Skeletal muscle tissue (tissue), 5 donors: ENCODE measurements at places on chromosomes 7 and 10. TPM values are rescaled to one million over a fixed set of nuclear protein-coding genes. Genes with fewer than 3 reads are reported as not detected.

CLRN3 gene
- total RNA-seq: 0.52 TPM

HBP1 gene
- 92.9 TPM for total RNA-seq

BLVRA gene
- 27.7 TPM for total RNA-seq

ZNF239 gene
- 9.4 TPM for total RNA-seq

CFAP58 gene
- under 0.01 TPM for total RNA-seq

JAKMIP3 gene
- under 0.01 TPM for total RNA-seq

AKR1C8 gene
- total RNA-seq: not detected

JCAD gene
- total RNA-seq: 19.8 TPM

UCN3 gene
- total RNA-seq: not detected

CPXM2 gene
- total RNA-seq: 0.52 TPM

HMX3 gene
- total RNA-seq: not detected

MEPCE gene
- total RNA-seq: 30.8 TPM

WNT8B gene
- not detected for total RNA-seq

PRPF18 gene
- 24.0 TPM for total RNA-seq

UBN2 gene
- total RNA-seq: 11.5 TPM

NPC1L1 gene
- total RNA-seq: not detected

LYZL1 gene
- not detected for total RNA-seq

CTTNBP2 gene
- 1.6 TPM for total RNA-seq
